ENCODE measurements at places on chromosomes 12 and 14.

- DNase-seq: no peak
Observed at GRCh38 chr14:103653805-103654204, 24.8 kb downstream of the KLC1 start.

DNA sequence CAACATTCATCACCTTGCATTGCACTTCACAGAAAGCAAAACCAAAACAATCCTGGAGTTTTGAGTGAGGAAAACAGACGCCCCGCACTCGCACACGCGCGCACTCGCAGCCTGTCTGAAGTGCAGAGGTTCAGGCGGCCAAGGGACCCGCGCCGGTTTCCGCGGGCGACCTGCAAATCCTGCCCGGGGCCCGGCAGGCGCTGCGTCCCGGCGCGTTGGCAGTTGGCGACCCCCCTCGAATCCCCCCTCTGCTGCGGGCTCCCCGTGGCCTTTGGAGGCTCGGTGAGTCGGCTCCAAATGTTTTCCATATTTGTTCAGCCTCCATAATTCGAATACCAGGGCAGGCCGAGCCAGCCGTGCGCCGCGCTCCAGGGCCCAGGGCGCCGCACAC is at the start of gene SSPN:
SSPN (plus strand) TSS at position 324 of the 391 bp plus-strand sequence. CDS start 100 bp downstream, outside the sequence.
- DNase-seq: peak; percentile 59

- DNase-seq: no peak
Observed at GRCh38 chr12:27595231-27595642, 71.2 kb downstream of the PPFIBP1 start.

GRCh38 chr14:103377522-103378037 is 7.6 kb upstream of the MARK3 start:
- no peak for DNase-seq

- peak; percentile 7 for DNase-seq
Observed at GRCh38 chr12:131409211-131409610, 301.7 kb upstream of the SFSWAP start.

GRCh38 chr14:57153286-57153685 is 115.4 kb downstream of the EXOC5 start:
- no peak for DNase-seq

DNA sequence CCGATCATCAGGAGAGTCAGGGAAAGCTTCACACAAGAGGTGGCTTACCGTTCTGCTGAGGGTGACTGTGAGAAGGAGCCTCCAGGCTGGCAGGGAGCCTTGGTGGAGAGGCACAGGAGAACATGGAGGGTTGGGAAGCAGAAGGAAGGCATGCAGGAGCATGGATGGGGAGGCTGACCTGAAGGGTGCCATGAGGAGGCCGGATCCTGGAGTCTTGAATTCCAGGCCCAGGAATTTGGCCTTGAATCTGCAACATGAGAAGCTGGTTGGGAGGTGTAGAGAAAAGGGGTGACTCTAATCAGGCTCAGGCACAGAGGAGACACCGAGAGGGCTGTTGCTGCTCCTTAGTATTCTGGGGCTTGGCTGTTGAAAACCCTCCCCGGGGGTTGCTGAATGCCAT is 130.2 kb downstream of the PELI2 start:
- DNase-seq: no peak

GRCh38 chr12:54191550-54192022 is 2.8 kb upstream of the SMUG1 start:
- DNase-seq: peak; percentile 86

GRCh38 chr12:76002598-76003354 is 28.8 kb downstream of the PHLDA1 start:
- DNase-seq: no peak

DNA sequence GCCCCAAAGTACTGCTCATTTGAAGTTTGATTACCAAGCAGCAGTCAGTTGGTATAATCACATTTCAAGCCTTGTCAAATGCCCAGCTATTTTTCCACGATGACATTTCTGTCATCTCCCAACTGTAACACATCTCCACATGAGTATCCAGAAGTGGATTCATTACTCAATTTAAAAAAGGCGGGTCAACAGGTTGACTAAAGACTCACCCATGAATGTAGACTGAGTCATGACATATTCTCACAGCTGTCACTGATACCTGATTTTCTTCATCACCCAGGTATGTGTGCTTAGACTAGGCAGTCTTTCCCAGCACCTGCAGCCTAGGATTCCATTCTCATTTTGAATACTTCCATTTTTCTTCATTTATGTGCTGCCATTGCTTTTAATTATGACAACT is 75.1 kb upstream of the DBX2 start:
- DNase-seq: no peak

Data from tibial nerve (tissue), 4 donors.